MM.1S (cell line): ENCODE measurements at places on chromosomes 5 and 9.
A peak's percentile ranks its signal among the peaks of the same experiment; 100 is the strongest.

DNA sequence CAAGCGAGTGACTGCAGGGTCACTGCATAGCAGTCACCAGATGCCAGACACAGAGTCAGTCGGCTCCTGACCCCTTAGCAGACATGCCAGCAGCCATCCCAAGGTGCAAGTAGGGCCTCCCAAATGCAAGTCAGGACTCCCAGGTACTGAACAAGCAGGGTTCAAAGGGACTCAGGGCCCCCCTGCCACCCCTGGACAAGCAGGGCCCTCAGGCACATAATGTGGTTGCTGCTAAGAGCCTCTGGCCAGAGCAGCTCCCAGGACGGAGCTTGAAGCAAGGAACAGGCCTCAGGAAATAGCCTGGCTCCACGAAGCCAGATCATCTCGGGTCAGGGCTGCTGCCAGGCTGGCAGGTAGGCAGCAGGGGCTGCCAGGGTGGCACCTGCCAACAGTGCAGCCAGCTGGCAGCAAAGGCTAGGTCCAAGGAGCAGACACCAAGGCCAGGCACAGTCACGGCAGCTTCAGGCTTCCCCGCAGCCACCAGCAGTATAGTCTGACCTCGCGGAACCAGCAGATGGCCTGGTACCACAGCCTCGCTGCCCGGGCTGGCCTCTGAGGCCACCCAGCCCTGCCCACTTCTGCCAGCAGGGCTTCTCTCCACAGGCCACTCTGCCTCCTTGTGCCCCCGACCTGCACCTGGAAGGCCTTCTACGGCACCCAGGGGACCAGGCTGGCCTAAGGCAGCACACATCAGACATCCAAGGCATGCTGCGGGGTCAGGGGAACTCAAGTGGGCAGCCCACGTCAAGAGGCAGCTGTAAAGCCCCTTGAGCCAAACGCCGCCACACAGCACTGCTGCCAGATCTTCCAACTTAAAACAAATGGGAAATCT, 7.4 kb downstream of the EEIG1 start:
- H3K4me3 ChIP-seq: no peak overlapping the region
- H3K36me3 ChIP-seq: no peaks in the 10 kb centered on the region
- H3K27ac ChIP-seq: peak overlapping the region; percentile 99; the same call in 1 of the 2 replicates
- DNase-seq: no peak

GRCh38 chr5:97846643-97847042, 663.6 kb upstream of the RIOK2 start:
- H3K27me3 ChIP-seq: no peaks in the 10 kb centered on the region
- H3K36me3 ChIP-seq: no peaks in the 10 kb centered on the region
- no peak overlapping the region for H3K4me3 ChIP-seq

GRCh38 chr5:10461904-10462555, 20.4 kb downstream of the ROPN1L start:
- no peaks in the 10 kb centered on the region for H3K36me3 ChIP-seq
- no peak overlapping the region for H3K4me3 ChIP-seq
- H3K27me3 ChIP-seq: no peaks in the 10 kb centered on the region
- H3K27ac ChIP-seq: no peak overlapping the region
- no peak for DNase-seq

- no peaks in the 10 kb centered on the region for H3K27me3 ChIP-seq
- H3K4me1 ChIP-seq: peaks cover 7% of the 10 kb centered on the region
- H3K36me3 ChIP-seq: no peaks in the 10 kb centered on the region
- no peak overlapping the region for H3K27ac ChIP-seq
These were observed 68.6 kb upstream of the MAP3K1 start for GRCh38 chr5:56746553-56747339.

GRCh38 chr5:156274453-156274852, 52.5 kb upstream of the SGCD start:
- no peak overlapping the region for H3K4me3 ChIP-seq
- no peaks in the 10 kb centered on the region for H3K27me3 ChIP-seq
- no peak overlapping the region for H3K27ac ChIP-seq
- H3K36me3 ChIP-seq: no peaks in the 10 kb centered on the region
- H3K4me1 ChIP-seq: no peaks in the 10 kb centered on the region

DNA sequence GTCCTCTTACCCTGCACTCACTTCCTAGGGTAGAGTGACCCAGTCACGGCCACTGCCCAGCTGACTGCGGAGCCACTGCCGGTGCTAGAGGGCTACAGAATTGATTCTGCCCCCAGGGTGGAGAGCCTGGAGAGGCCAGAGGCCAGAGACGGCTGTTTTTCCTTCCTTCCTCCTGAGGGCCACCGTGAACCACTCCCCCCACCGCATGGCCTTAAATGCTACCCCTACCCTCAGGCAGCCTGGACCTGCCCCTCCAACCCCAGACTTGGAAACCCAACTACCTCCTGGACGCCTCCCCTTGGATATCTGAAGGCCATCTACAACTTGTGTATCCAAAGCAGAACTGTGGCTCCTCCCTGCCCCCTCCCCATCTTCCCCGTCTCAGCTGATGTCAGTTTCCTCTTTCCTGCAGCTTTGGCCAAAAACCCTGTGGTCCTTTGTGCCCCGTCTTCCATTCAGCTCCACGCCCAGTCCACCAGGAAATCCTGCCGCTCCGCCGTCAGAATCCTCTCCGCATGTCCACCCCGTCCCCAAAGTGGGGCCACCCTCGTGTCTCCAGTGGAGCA, 16.3 kb downstream of the SH2D3C start:
- H3K27me3 ChIP-seq: no peaks in the 10 kb centered on the region
- no peaks in the 10 kb centered on the region for H3K36me3 ChIP-seq
- DNase-seq: no peak
- H3K4me1 ChIP-seq: no peaks in the 10 kb centered on the region
- H3K27ac ChIP-seq: no peak overlapping the region

DNA sequence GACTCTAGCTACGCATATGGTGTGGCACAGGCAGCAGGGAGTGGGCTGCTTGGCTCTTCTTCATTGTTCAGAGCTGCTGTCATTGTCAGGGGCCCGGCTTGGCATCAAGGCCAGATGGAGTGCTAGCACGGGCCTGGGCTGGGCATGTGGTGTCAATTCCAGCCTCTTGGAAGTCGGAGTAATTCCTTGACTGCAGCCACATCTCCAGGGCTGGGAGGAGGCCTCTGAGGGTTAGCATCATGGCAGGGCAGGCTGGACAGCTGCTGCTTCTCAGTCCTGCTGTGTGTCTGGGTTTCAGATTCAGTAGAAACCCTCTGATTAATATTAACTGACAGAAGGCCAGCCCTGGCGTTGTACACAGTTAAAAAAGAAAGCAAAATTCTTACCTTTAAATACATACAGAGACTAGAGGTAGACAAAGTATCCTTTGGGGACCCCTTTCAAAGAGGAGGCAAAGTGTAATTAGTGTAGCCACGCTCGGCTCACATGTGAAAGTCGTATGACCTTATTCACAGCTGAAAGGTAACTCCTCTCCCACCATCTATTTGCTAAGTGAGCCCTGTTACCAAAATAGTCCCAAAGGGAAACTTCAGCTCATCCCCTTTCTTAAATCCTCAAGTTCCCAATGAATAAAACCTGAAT, 126.4 kb downstream of the DOCK2 start:
- H3K4me3 ChIP-seq: no peak overlapping the region
- H3K4me1 ChIP-seq: no peaks in the 10 kb centered on the region
- no peaks in the 10 kb centered on the region for H3K36me3 ChIP-seq
- H3K27ac ChIP-seq: no peak overlapping the region
- no peak for DNase-seq
- no peaks in the 10 kb centered on the region for H3K27me3 ChIP-seq

DNA sequence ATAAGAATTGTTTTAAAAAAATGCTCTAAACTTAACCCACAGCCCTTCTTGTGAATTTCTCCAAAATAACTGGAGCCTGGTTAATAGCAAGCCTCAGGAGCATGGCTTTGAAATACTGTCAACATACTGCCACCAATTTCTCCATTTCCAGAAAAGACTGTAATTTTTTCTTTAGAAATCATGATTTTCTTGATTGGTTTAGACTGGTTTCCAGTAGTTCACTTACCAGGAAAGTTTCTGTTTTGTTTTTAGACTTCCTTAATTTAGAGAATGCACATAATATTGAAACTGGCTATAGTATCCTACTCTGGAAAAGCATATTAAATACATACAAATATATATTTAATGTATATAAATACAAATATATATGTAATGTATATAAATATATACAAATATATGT, 4.5 kb upstream of the CD274 start:
- H3K27me3 ChIP-seq: no peaks in the 10 kb centered on the region
- DNase-seq: no peak
- H3K4me1 ChIP-seq: peaks cover 15% of the 10 kb centered on the region
- no peak overlapping the region for H3K4me3 ChIP-seq
- H3K27ac ChIP-seq: no peak overlapping the region

GRCh38 chr9:23538067-23538402, 288.0 kb downstream of the ELAVL2 start:
- H3K36me3 ChIP-seq: no peaks in the 10 kb centered on the region
- no peak overlapping the region for H3K27ac ChIP-seq
- DNase-seq: no peak
- no peaks in the 10 kb centered on the region for H3K27me3 ChIP-seq

DNA sequence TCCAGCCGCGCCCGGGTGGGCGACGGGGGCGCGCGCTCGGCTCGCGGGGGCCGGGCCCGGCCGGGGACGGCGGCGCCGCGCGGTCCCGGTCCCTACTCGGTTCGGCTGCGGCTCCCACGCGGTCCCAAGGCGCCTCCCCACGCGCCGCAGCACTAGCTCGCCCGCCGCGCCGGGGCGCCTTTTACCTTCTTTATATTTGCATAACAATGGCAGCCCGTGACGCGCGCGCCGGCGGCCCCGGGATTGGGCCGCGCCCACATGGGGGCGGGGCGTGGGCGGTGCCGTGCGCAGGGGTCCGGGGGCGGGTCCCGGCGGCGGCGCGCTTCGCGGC, at the start of gene NRARP:
TSS of gene NRARP (minus strand) at position 154 of the 331 bp plus-strand sequence. CDS start 343 bp downstream, outside the sequence.
- H3K27me3 ChIP-seq: peaks cover 55% of the 10 kb centered on the region
- H3K36me3 ChIP-seq: no peaks in the 10 kb centered on the region
- peak within 1 kb of the TSS; percentile 49; the same call in 1 of the 2 replicates for H3K4me3 ChIP-seq
- peak; percentile 87 for DNase-seq

DNA sequence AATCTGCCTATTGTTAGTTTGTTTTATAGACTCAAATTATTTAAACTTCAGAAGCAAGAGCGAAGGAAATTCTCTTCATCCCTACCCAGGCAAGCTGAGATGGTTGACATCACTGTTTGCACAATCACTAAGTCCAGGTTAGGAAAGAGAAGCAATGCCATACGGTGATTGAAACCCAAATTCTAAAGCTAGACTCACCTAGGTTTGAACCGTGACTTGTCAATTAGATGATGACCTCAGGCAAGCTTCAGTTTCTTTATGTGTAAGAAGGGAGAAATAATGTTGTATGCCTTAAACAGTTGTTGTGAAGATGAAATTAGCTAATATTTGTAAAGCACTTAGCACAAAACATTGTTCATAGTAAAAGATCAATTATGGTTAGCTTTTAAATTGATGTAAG, 96.5 kb upstream of the ANKRD55 start:
- DNase-seq: peak; percentile 64
- H3K27me3 ChIP-seq: no peaks in the 10 kb centered on the region
- no peaks in the 10 kb centered on the region for H3K36me3 ChIP-seq
- peak overlapping the region; percentile 24; the same call in 1 of the 2 replicates for H3K4me3 ChIP-seq

GRCh38 chr5:77080905-77081304, 6.2 kb downstream of the ZBED3 start:
- no peak overlapping the region for H3K4me3 ChIP-seq
- H3K27me3 ChIP-seq: no peaks in the 10 kb centered on the region
- no peak for DNase-seq
- H3K4me1 ChIP-seq: no peaks in the 10 kb centered on the region
